CD4-positive, alpha-beta T cell treated with Interleukin-10 for 1 hour (primary cell): ENCODE measurements at places on chromosomes 1 and 21.
A peak's percentile ranks its signal among the peaks of the same experiment; 100 is the strongest.

- no peak for DNase-seq
These were observed 5.0 kb downstream of the SPATA46 start for GRCh38 chr1:162371611-162372010.

- no peak for DNase-seq
These were observed 10.8 kb upstream of the EYA3 start for GRCh38 chr1:28099050-28099769.

DNA sequence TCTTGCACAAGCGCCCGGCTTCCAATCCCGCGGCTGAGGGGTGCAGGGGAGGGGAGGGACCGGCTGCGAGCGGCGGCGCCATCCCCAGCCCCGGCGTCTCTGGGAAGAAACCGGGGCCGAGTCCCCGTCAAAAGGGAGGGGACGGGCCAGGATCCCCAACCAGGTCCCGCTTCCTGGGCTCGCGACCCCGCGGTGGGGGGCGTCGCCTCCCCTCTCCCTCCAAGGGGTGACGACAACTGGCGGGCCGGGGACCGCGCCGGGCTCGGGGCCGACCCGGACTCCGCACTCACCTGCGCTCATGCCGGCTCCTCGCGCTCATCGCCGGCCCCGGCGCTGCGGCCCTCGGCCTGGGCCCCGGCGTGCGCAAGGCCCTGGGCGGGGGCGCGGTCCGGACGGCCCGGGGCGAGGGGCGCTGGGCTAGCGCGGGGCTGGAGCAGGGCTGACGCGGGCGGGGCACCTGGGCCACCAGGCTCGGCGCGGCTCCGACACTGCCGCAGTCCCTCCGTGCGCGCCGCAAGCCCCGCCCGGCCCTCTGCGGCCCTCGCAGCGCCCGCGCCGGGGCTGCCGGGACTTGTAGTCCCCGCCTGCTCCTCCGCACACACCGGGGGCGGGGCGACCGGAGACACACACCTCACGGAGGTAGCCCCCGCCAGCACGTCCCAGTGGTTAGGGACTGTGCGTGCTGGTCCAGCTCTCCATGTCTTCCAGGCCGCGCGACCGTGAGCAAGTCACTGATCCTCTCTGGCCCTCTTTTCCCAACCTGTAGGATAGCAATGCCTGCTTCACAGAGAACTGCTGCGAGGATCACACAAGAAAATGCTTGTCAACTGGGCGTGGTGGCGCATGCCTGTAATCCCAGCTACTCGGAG is at the start of gene ATP13A2:
Gene ATP13A2, minus strand, starts transcription at position 490 of the 869 bp plus-strand sequence. Its CDS starts 190 bp downstream, at position 300.
- DNase-seq, result peak; percentile 84

DNA sequence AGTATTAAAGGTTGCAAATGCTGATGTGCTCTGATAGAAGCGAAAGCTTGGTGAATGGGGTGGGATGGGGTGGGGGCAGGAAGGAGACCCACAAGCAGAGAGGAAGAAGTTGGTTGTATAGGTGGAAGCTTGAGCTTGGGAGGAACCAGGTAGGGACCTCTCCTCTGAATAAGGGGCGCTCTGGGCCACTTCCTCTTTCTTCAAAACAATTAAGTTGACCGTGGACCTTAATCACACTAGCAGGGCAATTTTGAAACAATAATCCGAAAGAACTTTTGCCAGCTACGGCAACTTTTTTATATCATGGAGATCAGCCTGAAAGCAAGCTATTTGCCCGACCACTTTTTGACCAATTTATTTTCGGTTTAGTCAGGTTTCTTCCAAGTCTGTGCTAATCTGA is 1.9 kb upstream of the DYRK1A start:
- no peak for DNase-seq

GRCh38 chr1:145942871-145943270 is 14.9 kb downstream of the LIX1L start:
- DNase-seq, result no peak

- no peak for DNase-seq
These were observed 23.9 kb upstream of the KCTD3 start for GRCh38 chr1:215543191-215543606.

DNA sequence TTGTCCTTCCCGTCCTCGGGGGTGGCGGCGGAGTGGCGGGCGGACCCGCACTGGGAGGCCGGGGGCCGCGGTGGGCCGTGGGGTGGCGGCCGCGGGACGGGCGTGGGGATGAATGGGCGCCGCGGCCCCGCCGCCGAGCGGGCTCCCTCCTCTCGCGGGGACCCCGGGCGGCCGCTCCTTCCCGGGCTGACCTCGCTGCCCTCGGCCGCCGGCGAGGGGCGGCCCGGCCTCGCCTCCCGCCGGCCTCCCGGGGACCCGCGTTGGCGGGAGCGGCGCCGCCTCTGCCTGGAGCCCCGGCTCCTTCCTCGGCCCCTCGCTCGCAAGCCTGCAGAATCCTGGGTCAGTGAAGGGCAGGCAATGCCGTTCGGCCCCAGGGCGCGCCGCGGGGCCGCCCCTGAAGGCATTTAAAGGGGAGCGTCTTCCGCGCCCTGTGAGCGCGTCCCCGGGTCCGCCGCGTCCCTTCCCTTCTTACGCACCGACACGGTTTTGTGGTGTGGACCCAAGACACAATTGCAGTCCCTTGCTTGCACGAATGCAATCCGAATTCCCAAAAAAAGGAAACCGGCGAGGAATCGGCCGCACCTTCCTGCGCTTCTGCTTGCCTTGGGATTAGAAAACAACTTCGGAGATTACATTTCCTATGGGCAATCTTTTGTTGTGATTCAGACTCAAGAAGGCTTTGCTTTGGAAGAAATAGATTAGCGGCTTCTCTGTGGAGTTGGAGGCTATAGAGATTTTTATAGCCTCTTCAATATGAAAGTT is 776 bp downstream of the ITSN1 start:
- DNase-seq, result peak; percentile 10

DNA sequence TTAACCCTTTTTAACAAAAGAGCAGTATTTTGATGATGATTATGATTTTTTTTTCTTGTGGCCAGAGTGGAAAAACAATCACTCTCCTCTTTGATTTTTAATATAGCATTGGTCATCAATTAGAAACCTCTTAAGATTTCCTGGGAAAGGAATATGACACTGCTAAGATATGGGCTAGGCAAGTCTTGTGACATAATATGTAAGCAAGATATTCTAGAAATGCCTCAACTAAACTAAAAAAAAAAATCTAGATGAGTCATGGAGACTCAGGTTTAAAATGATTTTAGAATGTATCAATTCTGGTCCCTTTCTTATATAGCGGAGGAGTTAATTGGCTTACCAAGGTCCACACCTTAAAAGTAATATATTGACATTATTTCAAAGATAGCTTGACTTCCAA is 60.3 kb upstream of the JUN start:
- DNase-seq, result no peak

DNA sequence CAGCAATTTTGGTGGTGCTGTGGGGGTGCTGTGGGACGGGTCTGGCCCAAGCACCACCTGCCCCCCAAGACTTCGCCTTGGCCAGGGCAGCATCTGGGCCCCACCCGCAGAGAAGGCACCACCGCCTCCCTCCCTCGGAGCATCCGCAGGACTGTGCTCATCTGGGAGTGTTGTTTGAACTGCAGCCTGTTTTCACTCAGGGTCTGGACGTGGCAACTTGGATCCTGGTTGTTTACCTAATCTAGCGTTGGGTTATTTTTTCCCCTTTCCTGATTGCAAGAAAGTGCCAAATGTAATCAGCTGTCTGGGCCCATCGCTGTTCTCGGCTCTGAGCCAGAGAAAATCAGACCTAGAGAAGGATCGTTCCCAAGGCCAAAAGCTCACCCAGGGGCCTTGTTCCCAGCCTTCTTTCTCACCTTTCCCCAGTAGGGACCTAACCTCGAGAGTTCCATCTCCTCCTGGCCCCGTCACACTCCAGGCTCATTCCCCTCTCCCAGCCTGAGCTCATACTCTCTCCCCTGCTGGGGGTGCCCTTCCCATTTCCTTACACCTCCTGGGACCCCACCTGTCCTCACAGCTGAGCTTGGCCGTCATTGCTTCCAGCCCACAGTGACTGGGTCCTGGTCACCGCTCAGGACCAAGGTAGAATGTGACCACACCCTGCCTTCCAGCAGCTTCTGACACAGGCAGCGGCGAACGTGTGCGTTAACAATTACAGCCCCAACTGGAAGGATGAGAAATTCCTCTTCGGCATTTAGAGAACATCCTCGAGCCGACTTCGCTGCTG is 72.0 kb upstream of the FAM20B start:
- DNase-seq, result no peak
